ENCODE measurements at places on chromosomes 6 and 20. TPM values are rescaled to one million over a fixed set of nuclear protein-coding genes. Genes with fewer than 3 reads are reported as not detected.

The IL17F gene
- total RNA-seq: 3,317 TPM

DNA sequence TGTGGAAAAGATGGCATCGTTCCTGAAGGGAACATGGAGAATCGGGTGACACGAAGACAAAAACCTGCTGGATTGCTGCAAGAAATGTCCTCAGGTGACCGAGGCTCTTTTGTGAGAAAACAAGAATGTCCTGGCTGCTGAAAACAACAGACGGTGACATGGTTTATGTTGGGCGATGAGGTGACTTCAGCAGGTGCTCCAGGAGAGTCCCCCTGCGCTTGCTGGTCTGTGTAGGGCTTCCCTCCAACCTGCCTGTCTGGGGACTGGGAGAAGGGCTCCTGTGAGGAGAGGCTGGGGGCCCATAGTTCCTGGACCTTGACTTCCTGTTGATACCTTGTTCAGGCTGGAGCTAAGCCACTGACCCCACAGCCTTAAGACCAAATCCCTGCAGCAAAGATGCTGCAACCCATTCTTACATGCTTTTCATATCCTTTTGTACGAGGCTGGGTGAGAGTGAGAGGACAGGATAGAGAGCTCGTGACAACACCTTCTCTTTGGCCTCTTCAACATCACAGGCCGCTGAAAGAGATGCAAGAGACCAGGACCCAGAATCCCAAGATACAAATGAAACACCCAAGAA lies 134.8 kb downstream of the CD83 start:
- no peaks in the 10 kb centered on the region for H3K36me3 ChIP-seq
- H3K27ac ChIP-seq: no peak overlapping the region
- ATAC-seq: no peak

DNA sequence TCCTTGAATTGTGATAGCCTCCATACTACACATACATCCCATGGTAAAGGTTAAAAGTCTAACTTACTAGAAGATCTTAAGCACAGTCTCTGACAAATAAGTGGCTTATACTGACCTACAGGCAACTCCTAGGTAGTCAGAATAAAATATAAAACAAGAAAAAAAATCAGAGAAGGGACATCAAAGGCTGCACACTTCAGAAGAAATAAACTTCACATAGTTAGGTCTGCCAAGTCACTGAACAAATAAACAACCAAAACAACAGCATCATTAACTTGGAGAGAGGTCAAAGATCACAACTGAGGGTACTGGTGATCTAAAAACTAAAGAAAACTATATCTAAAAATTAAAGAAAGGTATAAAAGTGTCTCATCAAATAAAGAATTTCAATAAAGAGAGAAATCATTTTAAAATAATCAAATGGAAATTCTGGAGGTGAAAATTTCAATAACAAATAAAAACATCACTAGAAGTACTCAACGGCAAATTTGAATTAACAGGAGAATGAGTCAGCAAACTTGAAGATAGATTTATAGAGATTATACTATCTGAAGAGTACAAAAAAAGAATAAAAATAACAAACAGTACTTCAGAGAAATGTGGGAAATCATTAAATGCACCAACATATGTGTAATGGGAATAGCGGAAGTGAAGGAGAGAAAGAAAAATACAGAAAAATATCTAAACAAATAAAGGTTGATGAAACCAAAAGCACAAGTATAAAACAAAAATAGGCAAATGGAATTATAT lies 88.0 kb upstream of the UST start:
- no peaks in the 10 kb centered on the region for H3K36me3 ChIP-seq
- no peak overlapping the region for H3K4me3 ChIP-seq
- H3K4me1 ChIP-seq: no peaks in the 10 kb centered on the region

GRCh38 chr6:54196905-54197304 lies 85.7 kb downstream of the MLIP start:
- H3K27me3 ChIP-seq: no peaks in the 10 kb centered on the region
- H3K27ac ChIP-seq: no peak overlapping the region
- H3K4me3 ChIP-seq: no peak overlapping the region
- no peak for ATAC-seq

DNA sequence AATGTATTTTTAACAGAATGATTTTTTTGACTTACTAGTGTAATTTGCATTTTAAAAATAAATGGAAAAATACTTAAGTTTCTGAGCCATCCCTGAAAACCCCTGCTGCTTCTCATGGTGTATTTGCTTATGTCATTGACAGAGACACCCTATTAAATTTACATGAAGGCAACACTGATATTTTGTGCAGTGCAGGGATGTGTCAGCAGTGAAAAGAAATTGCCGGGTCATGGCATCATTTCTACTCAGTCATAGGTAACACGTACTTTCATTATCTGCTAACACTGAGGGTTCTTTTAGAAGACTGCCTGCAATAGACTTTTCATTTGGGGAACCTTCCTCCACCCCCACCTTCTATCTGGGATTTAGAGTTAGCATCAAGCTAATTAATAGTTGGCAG lies 136.7 kb upstream of the RNF217 start:
- no peak for ATAC-seq
- peaks cover 4% of the 10 kb centered on the region for H3K27me3 ChIP-seq
- H3K36me3 ChIP-seq: no peaks in the 10 kb centered on the region
- H3K4me3 ChIP-seq: no peak overlapping the region
- H3K4me1 ChIP-seq: no peaks in the 10 kb centered on the region

DNA sequence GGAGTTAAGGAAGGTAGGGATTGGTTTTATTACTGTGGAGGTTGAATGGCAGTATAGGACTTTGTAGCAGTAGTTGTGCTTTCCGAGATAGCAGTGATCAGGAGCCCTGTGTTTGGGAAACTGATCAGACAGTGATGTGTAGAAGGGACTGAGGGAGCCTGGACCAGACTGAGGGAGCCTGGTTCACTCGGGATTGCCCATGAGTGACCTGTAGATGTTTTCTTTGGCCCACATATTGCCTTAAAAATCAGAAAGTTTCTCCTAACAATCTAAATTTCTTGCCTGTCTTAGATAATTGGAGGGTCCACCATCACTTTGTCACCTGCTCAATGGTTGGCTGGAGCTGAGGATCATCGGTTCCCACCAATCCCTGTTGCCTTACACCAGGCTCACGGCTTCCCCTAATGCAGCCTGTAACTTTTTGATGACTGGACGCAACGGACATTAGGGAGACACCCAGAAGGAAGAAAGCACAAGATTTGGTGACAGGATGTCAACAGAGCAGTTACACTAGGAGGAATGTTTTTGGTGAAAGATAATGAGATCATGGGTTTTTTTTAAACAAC lies 1.1 kb downstream of the CDS2 start:
- peaks cover 28% of the 10 kb centered on the region for H3K4me1 ChIP-seq
- H3K4me3 ChIP-seq: peak overlapping the region; percentile 100
- peak overlapping the region; percentile 97 for H3K27ac ChIP-seq
- no peaks in the 10 kb centered on the region for H3K27me3 ChIP-seq
- ATAC-seq: no peak
- peaks cover 25% of the 10 kb centered on the region for H3K36me3 ChIP-seq

- no peaks in the 10 kb centered on the region for H3K27me3 ChIP-seq
- H3K4me1 ChIP-seq: peaks cover 4% of the 10 kb centered on the region
- no peak overlapping the region for H3K4me3 ChIP-seq
Measured at GRCh38 chr6:38215225-38215624, 395.7 kb downstream of the ZFAND3 start.

DNA sequence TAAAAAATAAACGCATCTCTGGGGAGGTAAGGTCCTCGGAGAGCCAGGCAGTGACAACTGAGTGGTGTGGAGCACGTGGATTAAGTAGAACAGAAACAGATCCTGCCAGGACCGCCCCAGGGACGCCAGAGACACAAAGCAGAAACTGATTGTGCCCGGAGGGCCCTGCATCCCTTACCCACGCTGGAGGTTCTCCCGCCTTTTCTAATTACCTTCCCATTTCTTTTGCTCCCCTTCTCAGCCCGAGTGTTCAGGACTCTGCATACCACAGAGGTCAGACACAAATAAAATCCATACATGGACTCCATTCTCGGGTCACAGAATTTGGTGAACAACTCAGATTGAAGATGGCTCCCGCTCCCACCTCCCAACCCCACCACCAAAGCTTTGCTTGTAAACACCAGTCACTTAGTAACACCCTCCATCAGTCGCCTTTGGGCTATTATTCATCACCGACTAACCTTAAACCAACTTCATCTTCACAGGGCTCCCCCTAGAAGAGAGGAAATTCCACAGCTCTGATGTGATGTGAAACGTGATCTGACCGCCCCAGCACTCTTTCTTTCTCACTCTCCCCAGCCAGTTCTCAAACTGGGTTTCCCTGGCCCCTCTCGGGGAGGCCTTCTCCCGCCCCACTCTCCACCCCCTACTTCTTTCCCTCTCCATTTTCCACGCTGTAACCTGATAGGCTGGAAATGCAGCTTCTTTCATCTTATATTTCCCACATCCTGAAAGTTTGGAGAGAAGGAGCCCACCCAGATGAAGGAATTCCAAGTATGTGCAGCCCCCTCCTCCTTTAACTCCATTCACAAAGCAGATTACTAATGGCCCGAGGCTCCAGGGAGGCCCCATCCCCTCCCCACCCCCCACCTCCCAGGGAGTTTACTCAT lies 32.5 kb upstream of the PIM1 start:
- H3K36me3 ChIP-seq: no peaks in the 10 kb centered on the region
- peak; percentile 83 for ATAC-seq
- peaks cover 43% of the 10 kb centered on the region for H3K4me1 ChIP-seq
- peak overlapping the region; percentile 96 for H3K27ac ChIP-seq
- no peaks in the 10 kb centered on the region for H3K27me3 ChIP-seq

DNA sequence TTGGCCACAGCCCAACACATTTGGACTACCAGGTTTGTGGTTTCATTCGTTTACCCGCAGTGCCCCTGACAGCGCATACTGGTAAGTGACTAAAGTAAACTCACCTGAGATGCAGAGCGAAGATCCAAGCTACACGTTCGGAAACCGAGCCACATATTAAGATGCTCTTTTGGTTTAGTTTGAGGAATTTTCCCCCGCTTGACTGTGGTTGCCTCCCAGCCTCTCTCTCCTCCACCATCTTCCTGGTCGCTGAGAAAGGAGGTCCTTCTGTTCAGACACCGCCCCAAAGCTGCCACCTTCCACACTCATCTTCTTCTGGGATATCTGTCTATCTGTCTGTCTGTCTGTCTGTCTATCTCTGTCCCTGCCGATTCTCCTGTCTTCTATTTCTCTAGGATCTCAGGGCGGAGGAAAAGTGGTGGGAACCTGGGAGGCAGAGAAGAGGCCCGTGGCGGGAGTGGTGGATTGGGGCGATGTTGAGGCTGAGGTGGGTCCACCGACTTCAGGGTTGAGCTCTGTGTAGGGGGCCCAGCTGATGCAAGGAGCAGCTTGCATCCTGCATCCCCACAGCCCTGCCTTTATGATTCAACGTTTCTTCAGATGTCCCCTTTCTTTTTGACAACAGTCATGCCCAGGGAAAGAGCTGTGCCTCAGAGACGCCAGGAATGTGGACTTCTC lies 196.9 kb upstream of the ZNF184 start:
- H3K4me1 ChIP-seq: peaks cover 21% of the 10 kb centered on the region
- H3K36me3 ChIP-seq: peaks cover 36% of the 10 kb centered on the region
- H3K4me3 ChIP-seq: no peak overlapping the region
- H3K27ac ChIP-seq: no peak overlapping the region

The ARG1 gene
- not detected for total RNA-seq

The MROH8 gene
- total RNA-seq: 2.0 TPM

- H3K36me3 ChIP-seq: no peaks in the 10 kb centered on the region
- no peak for ATAC-seq
- H3K4me3 ChIP-seq: no peak overlapping the region
- H3K4me1 ChIP-seq: peaks cover 8% of the 10 kb centered on the region
- no peak overlapping the region for H3K27ac ChIP-seq
- H3K27me3 ChIP-seq: no peaks in the 10 kb centered on the region
Measured at GRCh38 chr6:108793516-108794251, 54.5 kb upstream of the ARMC2 start.

The SIRPB1 gene
- total RNA-seq: 0.24 TPM

The NKAIN2 gene
- not detected for total RNA-seq

DNA sequence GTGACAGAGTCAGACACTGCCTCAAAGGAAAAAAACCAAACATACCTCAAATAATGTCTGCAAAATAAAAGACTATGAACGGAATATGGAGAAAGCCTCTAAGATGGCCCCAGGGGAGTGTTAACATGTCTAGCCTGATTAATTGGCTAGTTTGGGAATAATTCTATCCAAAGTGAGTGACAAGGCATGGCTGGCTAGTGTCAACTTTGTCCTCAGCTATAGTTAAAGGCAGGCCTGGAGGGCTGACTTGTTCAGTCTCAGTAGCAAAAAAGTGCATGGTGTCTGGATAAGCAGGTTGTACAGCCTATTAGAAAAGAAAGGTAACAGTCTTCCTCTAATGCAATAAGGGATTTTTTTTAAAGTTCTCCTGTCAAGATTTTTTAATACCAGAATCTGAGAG lies 32.7 kb downstream of the GCNT2 start:
- no peak overlapping the region for H3K4me3 ChIP-seq
- H3K27me3 ChIP-seq: no peaks in the 10 kb centered on the region
- no peaks in the 10 kb centered on the region for H3K36me3 ChIP-seq
- H3K4me1 ChIP-seq: no peaks in the 10 kb centered on the region
- H3K27ac ChIP-seq: no peak overlapping the region

- peaks cover 9% of the 10 kb centered on the region for H3K4me1 ChIP-seq
- no peak overlapping the region for H3K4me3 ChIP-seq
- H3K27me3 ChIP-seq: no peaks in the 10 kb centered on the region
- H3K27ac ChIP-seq: no peak overlapping the region
Measured at GRCh38 chr20:63917811-63918210, 22.9 kb downstream of the DNAJC5 start.

- H3K27ac ChIP-seq: no peak overlapping the region
- no peak overlapping the region for H3K4me3 ChIP-seq
- no peaks in the 10 kb centered on the region for H3K36me3 ChIP-seq
- no peaks in the 10 kb centered on the region for H3K27me3 ChIP-seq
Measured at GRCh38 chr6:164507206-164507940, 802.0 kb downstream of the C6orf118 start.

The TGM3 gene
- total RNA-seq: not detected

DNA sequence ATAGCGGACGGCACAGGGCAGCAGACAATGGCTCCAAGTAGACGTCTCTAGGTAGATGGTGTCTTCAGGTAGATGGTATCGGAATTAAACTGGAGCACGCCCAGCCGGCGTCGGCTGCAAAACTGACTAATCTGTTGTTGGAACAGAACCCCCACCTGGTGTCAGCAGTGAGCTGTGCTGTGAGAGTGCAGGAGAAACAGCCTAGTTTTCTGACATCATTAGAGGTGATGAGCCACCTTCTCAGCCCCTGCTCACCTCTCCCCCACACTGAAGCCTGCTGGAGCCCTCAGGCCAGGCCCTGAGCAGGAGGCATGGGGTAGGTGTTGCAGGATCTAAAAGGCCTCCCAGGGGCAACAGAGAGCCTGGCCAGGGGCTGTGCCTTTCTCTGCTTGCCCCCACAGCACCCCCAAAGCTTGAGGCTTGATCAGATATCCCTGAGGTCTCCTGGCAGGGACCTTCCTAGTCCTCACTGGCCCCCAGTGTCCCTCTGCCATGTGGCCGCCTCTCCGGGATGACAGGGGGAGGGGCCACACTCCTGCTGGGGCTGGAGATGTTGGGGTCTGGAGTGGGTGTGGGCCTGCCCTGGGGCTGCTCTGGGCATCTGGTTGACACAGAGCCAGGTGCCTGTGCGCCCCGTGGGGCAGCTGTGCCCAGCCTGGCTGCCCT lies 6.9 kb upstream of the HELZ2 start:
- no peak overlapping the region for H3K4me3 ChIP-seq
- H3K4me1 ChIP-seq: no peaks in the 10 kb centered on the region
- peak; percentile 97 for ATAC-seq
- peaks cover 3% of the 10 kb centered on the region for H3K27me3 ChIP-seq
- H3K27ac ChIP-seq: no peak overlapping the region
- no peaks in the 10 kb centered on the region for H3K36me3 ChIP-seq

Measured in activated T-helper 17 cell treated with anti-CD3 and anti-CD28 coated beads, Interleukin-2, amount 50 U/mL, for 72 hours (primary cell).